ENCODE measurements at places on chromosomes 16 and 17.

GRCh38 chr17:28686296-28686695 is 24.3 kb downstream of the SUPT6H start:
- DNase-seq: no peak

DNA sequence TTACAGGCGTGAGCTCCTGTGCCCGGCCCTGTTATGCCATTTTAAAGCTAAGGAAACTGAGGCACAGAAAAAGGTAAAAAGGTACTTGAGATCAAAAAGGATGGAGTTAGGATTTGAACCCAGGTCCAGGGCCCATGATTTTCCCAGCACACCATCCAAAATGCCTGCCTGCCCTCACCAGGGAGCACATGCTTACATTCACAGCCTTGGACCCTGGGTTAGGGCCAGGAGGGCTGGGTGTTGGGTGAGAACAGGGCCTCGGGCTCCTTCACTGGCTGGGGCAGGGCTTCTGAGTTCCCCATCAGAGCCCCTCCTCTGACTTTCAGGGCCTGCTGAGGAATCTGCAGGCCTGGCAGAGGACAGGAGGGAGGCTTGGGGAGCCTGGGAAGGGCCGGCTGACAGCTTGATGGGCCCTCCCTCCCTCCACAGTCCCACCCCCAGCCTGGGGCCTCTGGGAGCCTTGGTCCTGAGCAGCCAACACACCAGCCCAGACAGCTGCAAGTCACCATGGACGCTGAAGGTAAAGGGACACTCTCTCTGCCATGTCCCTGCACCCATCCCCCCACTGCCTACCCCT is at the start of gene QPRT:
Gene QPRT, plus strand, starts transcription at position 490 of the 577 bp plus-strand sequence. Its CDS starts 18 bp downstream, at position 508.
- peak; percentile 91 for DNase-seq

GRCh38 chr16:53007095-53007494 is 45.6 kb downstream of the CHD9NB start:
- no peak for DNase-seq

DNA sequence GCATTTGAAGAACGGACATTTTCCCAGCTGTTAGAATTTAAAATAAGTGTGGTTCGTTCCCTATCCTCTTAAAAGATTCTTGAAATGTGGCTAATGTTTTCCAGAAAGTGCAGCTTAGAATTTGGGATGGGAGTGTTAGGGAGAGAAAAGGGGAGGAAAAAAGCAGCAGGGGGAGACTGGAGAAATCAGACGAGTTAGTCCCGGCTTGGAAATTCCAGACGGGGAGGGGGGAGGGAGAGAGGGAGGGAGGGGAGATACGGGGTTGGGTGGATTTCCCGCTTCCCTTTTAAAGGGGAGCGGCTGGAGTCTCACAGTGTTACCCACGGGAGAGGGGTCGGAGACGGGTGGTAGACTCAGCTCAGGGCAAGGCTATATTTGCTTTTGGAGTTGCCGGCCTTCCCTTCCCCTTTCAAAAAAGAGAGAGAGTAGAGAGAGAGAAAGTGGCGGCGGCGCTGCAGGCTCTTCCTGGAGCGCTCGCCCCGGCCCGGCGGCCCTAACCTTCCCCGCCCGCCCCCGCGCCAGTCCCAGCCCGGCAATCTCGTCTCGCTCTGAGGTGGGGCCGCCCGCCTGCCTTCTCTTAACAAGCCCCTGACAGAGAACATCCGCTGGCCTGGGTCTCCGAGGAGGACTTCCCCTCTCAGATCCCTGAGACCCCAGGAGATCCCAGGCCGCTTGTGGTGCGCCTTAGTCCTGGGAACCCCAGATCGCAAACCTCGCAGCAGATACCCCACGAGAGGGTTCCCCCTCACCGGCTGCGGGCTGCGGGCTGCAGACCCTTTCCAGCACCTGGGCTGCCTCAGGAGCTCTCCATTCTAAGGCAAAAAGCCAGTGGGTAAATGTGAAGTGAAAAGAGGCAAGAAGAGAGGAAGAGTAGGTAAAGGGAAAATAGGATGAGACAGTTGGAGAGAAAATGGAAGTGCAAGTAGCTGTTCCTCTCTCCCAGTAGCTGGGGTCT is 6.6 kb downstream of the IGF2BP1 start:
- DNase-seq: no peak

GRCh38 chr17:50209472-50210239 is 8.2 kb upstream of the COL1A1 start:
- DNase-seq: peak; percentile 96

- DNase-seq: no peak
Observed at GRCh38 chr17:31744511-31744951, 114.5 kb downstream of the COPRS start.

GRCh38 chr16:51708861-51709260 is 557.8 kb upstream of the SALL1 start:
- DNase-seq: no peak

DNA sequence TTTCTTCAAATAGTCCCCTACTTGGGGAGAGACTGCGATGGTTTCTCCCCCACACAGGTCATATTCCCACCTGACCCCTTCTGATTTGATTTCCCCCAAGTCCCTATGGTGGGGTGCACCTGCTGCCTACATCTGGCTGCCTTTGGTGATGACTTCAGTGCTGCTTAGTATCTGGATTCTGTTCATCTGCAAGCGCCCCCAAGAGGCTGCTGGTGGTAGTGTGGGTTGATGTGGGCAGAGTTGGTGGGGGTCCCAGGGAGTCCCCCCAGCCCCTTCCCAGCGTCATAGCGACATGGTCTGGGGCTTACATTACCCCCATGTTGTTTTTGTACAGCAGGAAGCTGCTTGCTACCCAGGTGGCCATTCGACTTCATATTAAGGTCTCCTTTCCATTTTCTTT is 99.2 kb downstream of the NTN1 start:
- no peak for DNase-seq

- peak; percentile 85 for DNase-seq
Observed at GRCh38 chr17:47889734-47890529, 6.1 kb upstream of the SP2 start.

DNA sequence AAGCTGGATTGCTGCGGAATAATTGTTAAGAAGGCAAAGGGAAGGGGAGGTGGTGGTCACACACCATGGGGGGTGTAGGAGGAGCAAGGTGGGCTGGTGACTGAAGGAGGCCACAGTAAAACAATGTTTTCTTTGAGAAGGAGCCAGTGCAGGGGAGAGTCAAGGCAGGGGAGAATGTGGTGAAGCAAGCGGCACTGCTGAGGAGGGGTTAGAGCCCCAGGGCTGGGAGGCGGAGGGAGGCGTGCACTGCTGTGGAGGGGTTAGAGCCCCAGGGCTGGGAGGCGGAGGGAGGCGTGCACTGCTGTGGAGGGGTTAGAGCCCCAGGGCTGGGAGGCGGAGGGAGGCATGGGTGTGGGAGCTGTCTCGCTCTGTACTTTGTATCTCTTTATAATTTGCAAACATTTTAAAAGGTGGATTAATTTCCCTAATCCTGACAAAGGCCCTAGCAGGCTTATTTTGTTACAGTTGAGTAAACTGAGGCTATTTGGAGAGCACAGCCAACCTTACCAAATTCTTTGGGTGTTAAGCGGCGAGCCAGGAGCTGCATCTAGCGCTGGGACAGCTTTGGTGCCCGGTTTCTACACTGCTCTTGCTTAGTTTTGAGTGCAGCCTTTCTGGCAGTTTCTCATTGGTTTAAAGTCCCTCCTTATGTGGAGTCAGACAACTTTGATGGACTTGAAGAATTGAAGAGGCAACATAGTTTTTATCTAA is 20.9 kb downstream of the RPTOR start:
- no peak for DNase-seq

GRCh38 chr16:253833-254232 is 19.2 kb downstream of the FAM234A start:
- DNase-seq: no peak

GRCh38 chr16:65070831-65071432 is 50.9 kb downstream of the CDH11 start:
- peak; percentile 15 for DNase-seq

DNA sequence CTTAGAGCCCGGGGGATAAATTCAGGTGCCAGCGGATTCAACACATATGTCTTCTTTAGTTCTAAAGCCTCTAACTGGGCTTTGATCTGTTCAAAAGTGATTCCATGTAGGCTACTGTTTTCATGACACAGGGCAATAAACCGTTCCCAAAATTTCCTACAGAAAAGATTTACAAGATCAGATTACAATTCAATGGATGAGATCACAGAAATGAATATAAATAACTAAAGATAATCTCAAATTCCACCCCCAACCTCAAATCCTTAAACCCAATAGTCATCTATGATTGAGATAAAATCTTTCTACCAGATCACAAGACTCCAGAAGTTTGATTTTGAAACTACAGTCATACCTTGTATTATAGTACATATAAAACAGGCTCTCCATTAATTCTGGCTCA is 84.3 kb downstream of the CACNG1 start:
- no peak for DNase-seq

GRCh38 chr16:87664792-87665191 is 62.5 kb downstream of the JPH3 start:
- DNase-seq: no peak

GRCh38 chr17:9512323-9513168 is 63.1 kb downstream of the STX8 start:
- no peak for DNase-seq

DNA sequence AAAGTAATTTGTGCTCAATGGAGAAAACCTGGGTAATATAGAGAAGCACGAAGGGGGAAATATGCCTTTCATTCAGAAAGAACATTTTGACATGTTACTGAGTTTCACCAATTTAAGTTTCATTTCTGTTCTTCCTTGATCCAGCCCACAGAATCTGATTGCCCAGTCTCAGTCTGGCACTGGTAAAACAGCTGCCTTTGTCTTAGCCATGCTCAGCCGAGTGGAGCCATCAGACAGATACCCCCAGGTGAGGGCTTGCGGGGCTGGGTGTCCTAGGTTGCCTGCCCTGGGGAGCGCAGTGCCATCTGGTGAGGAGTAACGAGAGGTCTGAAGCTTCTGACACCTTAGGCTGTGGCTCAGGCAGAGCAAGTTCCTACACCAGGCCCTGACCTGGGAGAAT is 17.7 kb downstream of the DDX19A start:
- DNase-seq: no peak

GRCh38 chr16:30558789-30559377 is 709 bp upstream of the ZNF764 start:
- DNase-seq: no peak

DNA sequence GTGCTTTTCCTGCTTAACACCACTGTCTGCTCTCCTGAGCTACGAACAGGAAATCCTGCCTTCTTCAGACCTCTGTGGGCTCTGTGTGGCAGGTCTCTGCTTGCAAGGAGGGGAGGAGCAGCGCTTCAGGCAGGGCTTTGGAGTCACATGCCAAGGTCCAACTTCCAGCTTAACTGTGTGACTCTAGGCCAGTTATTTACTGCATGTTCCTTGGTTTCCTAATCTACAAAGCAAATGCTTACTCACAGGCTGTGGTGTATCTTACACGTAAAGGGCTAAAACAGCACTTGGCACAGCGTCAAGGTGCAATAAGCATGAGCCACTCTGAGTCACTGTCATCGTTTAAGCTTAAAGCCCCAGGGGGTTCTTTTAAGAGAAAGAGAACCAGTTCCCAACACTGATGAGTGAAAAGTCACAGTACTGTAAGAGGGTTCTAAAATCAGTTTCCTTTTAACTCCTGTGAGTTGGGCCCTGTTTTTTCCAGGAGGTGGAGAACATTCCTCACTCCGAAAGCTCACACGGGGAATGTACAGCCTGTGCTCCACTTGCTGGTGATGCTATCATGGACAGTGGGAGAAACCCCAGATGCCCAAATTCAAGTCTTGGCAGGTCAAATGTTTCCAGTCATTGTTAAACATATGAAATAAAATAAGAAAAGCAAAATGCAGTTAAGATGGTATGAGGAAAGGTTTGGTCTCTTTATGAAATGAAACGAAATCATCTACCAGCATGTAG is 54.1 kb upstream of the BCAR1 start:
- peak; percentile 54 for DNase-seq

- DNase-seq: no peak
Observed at GRCh38 chr16:4574919-4575705, 19.0 kb downstream of the C16orf96 start.

GRCh38 chr17:81870131-81870980 is 781 bp downstream of the ARHGDIA start:
- peak; percentile 74 for DNase-seq

- no peak for DNase-seq
Observed at GRCh38 chr16:66936462-66936861, 1.1 kb downstream of the CES2 start.

DNA sequence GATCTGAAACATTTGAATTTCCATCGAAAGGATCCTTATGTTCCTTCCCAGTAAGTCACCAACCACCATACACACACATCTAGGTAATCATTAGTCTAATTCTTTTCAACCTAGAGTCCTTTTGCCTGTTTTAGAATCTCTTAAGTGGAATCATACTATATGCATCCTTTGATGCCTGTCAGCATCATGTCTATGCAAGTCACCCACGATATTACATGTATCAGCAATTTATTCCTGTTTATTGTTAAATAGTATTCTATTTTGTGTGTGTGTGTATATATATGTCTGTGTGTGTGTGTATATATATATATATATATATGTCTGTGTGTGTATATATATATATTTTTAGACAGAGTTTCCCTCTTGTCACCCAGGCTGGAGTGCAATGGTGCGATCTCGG is 78.9 kb upstream of the RPH3AL start:
- DNase-seq: no peak

- no peak for DNase-seq
Observed at GRCh38 chr17:10836966-10837590, 809 bp downstream of the PIRT start.

- DNase-seq: no peak
Observed at GRCh38 chr16:51009359-51009758, 141.7 kb downstream of the SALL1 start.

DNA sequence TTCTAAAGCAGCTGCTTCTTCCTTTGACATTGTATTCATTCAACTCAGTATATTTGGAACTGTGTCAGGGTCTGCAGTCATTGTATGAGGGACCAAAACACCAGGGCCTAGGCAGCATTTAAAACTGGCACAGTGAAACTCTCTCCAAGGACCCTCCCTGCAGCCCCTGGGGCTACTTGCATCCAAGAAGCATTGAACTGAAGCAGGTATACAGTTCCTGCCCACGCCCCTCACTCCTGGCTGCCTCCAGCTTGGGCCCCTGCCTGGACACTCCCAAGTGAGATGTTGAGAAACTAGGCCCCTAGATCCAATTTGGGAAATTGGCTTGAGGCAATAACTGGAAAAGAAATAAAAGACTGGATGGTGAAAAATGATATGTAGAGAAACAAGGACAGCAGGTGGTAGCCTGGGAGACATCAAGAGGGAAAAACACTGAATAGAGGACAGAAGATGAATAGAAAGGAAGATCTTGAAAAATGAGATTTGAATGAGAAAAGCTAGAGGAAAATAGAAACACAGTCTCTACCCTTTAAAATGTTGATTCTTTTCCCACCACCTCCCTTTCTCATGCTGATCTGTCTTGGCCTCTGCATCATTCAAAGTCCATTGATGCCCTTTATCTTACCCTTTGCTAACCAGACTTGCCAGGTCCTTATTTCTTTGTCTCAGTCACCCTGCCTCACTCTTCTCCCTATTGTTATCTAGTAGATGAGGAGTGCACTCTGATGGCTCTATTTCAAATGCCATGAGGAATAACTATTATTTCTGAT is 368.8 kb upstream of the CDH8 start:
- no peak for DNase-seq

- no peak for DNase-seq
Observed at GRCh38 chr17:71909155-71909554, 211.7 kb upstream of the SOX9 start.

Measured in SK-N-SH (cell line).